ENCODE measurements at places on chromosomes 7 and 10. TPM values are rescaled to one million over a fixed set of nuclear protein-coding genes. Genes with fewer than 3 reads are reported as not detected.

Gene ACHE
- total RNA-seq = 0.30 TPM

Gene CC2D2B
- 0.30 TPM for total RNA-seq

Gene NKX2-3
- total RNA-seq = 0.89 TPM

Gene URGCP
- 25.7 TPM for total RNA-seq
